ENCODE measurements at places on chromosomes 6 and 20.
A peak's percentile ranks its signal among the peaks of the same experiment; 100 is the strongest.

- DNase-seq: no peak
Measured at GRCh38 chr6:88376768-88377387, 210.7 kb upstream of the CNR1 start.

- no peak for DNase-seq
Measured at GRCh38 chr6:77143659-77144447, 319.4 kb downstream of the HTR1B start.

DNA sequence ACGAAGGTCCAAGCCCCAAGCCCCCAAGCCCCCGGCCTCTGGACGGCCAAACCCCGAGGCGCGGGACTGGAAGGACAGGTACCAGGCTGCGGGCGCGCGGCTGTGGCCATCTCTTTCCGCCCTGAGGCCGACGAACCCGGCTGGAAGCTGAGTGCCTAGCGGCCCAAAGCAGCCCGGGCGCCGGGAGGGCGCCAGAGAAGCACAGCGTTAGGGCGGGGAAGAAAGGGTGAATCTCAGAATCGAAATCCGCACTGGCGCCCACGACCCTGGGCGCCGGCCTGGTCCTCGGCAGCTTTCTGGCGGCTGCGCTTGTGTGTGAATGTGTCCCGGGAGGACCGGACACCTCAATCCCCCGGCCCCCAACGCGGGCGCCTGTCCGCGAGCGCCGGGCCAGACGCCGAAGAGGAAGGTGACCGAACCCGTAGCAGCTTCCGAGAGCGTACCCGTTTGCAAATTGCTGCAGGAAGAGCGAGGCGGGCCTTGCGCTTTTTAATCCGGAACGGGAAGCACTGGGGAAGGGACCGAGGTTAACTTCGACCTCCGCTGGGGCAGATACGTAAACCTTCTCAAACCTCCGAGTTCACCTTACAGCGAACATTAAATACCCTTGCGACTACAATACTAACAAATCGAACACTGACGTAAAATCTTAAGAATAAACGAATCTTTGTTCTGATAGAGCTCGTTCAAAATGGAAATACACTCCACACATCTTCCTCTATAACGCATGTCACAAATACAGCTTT is 2.9 kb downstream of the NRN1 start:
- peak; percentile 60 for DNase-seq

DNA sequence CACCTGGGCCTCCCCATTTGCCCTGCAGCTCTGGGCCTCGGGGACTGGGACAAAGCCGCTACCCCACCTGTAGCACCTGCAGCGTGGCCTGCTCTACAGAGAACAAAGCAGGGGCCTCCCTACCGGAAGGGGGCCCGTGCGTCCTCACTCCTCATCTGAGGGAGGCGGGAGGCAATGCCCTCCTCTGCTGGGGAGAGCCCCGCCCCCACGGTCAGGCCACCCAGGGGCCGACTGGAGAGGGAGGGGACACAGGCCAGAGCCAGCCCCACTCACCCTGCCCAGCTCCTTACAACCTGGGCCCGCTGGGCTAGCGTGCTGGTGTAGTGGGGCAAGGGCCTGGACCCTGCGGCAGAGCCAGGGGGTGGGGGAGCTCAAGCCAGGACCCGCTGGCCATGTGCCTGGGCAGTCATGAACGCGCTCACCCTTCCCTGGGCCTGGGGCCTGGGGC is 8.0 kb downstream of the LAMA5 start:
- DNase-seq: no peak

GRCh38 chr6:93163146-93163545 is 256.2 kb downstream of the EPHA7 start:
- DNase-seq: no peak
